GM23338 (cell line): ENCODE measurements at places on chromosomes 13 and 19. TPM values are rescaled to one million over a fixed set of nuclear protein-coding genes. Genes with fewer than 3 reads are reported as not detected.

DNA sequence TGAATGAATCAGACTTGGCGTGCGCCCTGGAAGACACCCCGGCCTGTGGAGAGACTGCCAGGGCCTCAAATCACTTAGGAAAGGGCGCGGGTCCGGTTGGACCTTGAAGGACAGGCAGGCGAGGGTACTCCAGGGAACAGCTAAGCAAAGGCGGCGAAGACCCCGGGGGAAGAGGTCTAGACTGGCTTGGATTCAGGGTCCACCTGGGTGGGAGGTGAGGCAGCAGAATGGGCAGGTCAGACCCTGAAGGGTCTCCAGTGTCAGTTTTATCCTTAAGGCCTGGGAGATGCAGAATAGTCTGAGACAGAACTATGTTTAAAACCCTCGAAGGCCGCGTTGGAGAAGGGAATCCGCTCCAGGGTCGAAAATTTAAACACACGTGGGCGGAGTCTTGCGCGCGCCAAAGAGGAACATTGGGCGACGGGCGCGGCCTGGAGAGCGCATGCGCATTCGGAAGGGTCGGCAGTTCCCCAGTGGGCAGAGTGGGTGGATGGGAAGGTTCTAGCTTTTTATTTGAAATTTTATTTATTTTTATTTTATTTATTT is 567 bp upstream of the SMG9 start:
- peak; percentile 61 for DNase-seq

GRCh38 chr13:36158611-36159010 is 27.4 kb upstream of the DCLK1 start:
- DNase-seq, result no peak

DNA sequence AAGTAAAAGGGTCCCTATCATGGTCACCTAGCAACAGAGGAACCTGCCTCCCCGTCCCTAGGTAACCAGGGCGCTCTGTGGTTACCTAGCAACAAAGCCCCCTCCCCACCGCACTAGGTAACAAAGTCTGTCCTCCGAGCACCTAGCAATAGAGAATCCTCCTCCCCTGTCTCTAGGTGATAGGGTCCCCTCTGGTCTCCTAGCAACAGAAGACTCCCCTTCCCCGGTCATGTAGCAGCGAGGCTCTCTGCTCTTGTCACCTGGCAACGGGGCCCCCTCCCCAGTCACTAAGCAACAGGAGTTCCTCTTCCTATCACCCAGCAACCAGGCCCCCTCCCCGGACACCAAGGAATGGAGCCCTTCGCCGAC is 307 bp downstream of the JOSD2 start:
- DNase-seq, result peak; percentile 93

DNA sequence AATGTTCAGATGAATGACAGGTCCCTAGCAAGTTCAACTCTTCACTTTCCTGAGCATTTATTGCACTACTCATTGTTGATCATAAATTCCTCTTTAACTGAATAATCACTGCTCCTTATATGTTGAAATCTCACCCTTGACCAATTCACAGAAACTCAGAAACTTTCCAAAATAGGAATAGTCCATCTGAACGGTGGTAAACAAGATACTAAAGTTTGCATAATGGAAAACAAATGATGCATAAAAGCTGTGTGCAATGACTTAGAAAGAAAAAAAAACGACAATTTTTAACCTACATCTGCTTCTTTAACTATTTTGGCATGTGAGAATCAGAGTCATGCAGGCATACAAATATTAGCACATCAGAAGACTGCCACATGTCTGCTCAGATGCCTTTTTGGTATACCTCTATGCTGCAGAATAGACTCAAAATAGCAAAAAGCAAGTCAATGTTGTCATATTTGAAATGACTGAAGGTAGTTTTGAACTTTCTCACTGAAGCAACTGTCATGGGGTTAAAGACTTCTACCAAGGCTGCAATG is 34.8 kb downstream of the SLC10A2 start:
- DNase-seq, result no peak

GRCh38 chr13:55999709-56000108 is 1141.0 kb upstream of the PRR20A start:
- DNase-seq, result peak; percentile 69

DNA sequence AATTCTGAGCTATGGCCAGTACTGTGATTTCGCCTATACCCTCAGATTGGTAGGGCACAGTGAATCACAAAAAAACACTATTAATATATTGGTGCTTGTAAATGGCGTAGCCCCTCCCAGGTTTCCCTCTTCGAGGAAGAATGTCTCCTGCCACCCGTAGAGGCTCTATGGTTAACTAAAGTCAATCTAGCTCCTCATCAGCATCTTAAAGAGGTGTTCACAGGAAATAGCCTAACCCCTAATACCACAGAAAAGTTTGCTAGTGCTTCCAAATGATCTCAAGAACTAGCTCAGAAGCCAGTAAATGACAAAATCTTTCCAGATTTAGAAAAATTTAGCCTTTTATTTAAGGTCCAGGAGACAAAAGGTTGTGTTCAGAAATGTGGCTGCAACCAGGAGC is 56.3 kb upstream of the DCT start:
- DNase-seq, result no peak

DNA sequence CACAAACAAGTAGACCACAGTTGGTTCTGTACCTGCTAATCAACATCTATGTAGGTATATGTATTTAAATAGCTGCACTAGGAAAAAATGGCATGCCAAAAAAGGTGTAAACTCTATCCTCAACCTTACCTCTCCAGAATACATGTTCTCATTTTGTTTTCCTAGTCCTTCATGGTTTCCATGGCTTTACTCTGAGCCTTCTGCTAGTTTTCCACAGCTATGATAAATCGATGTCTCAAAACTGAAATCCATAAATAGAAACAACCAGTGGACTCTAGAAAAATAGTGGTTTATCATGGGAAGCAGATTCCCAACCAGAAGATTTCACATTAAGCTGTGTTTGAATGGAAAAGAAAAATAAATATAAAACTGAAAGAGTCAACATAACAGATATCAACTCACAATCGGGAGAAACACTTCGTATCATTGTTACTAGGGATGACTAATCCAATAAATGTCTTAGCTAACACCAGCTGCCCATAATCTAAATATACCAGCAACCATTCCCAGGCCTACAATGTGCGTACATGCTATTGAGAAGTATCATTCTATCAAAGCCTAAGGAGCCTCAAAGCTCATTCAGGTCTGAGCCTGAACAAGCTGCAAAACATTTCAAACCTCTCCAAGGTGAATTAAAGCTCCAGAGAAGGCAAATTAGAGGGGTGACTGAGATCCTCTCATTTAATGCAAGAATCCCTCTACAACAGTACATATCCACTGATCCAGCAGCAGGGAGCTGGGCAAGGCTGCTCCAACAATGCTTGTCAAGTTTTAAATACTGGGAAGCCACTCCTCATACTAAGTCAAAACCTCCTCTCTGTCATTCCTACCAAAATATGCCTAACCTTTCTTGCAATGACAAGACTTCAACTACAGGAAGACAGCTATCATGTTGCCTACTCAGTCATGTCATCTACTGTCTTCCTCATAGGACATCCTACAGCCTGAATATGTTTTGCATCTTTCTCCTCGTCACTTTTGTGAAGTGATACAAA is 90.2 kb downstream of the KCTD12 start:
- no peak for DNase-seq

GRCh38 chr19:6218491-6219146 is 61.2 kb downstream of the MLLT1 start:
- peak; percentile 95 for DNase-seq

DNA sequence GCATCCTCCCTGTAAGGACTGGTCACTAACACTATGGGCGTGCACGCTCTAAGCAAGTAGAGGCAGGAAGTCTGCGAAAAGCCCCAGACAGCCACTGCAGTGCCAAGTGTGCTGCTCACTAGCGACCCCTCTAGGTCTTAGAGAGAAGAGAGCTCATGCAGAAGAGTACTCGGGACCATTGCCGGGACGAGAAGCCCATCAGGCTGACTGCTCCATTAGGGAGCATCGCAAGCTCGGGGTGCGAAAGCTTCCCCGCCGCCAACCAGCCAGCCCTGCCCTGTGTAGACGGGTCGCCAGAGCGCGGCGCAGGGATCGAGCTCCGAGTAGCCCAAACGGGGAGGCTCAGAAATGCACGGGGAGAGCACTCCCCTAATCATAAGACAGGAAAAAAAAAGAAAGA is 16.6 kb downstream of the POU4F1 start:
- DNase-seq, result peak; percentile 96

- DNase-seq, result peak; percentile 30
Measured at GRCh38 chr13:73754241-73754640, 380.0 kb downstream of the KLF12 start.

- DNase-seq, result no peak
Measured at GRCh38 chr19:11106477-11106876, 17.2 kb downstream of the LDLR start.

DNA sequence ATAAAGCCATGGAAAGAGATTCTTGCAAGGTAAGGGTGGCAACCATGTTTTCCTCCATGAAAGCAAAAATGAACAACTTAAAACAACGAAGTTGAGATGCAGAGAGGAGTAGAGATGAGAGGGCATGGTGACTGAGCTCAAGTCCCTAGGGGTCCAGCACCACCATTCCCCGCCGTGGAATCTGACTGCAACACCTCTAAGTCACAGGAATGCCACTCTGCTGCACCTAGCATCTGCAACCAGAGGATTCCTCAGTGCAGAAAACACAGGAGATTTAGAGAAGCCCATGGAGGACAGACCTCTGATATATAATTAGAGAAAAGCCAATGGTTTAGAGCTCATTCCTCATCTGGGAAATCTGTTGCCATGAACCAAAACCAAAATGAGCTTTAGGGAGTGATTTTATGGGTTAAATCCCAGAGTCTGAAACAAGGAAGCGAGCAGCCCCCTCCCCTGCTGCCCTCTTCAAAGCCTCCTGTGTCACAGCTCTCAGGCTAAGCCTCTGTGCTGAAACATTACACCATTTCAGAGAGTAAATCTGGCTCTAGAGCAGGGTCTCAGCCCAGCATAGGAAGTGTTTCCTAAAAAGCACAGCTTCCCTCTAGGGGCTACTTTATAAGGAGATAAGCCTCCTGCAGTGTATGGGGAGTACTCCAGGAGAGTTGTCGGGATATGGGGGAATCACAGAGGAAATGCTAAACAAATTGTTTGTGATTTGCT is 1043.6 kb downstream of the UQCRFS1 start:
- DNase-seq, result peak; percentile 71

DNA sequence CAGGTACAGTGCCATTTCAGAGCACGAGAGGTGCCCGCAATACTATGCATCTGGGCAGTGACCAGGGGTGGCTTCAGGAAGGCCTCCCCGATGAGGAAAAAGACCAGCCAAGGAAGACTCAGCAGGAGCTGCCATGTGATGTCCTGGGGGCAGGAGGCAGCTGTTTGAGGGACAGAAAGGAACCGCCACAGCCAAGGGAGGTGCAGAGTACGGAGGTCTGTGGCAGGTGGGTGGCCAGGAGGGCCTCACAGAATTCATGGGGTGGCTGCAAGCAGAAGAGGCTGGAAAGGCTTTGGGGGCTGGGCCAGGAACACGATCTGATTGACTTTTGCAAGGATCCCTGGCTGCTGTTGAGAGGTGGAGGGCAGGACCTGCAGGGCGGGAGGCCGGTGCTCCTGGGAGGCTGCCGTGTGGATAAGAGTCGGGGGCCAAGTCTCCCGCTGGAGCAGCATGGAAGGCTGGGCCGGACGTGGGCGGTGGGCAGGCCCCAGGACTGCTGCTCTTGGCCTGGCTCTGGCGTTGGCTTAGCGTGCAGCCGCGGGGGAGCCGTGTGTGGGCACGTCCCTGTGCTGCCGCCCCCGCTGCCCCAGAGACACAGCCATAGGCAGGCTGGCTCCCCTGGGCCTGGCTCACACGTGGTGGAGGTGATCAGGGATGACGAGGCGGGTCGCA is 29.1 kb downstream of the CEBPA start:
- DNase-seq, result no peak

DNA sequence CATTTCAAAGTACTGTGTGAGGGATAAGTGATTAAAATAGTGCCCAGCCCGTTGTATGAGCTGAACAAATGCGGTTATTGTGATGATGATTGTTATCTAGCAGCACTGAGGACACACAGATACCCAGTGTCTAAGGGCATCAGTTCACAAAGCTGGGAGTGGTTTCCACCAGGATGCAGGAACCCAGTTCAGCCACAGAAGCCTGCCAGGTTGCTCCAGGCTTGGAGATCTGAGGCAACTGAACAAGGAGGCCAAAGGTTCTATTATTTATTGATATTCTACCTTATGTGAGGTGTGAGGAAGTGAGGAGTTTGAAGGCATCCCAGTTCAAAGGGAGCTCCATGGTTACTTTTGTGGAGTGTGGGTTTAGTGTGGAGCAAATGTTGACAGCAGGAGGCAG is 13.2 kb downstream of the DIAPH3 start:
- DNase-seq, result no peak

DNA sequence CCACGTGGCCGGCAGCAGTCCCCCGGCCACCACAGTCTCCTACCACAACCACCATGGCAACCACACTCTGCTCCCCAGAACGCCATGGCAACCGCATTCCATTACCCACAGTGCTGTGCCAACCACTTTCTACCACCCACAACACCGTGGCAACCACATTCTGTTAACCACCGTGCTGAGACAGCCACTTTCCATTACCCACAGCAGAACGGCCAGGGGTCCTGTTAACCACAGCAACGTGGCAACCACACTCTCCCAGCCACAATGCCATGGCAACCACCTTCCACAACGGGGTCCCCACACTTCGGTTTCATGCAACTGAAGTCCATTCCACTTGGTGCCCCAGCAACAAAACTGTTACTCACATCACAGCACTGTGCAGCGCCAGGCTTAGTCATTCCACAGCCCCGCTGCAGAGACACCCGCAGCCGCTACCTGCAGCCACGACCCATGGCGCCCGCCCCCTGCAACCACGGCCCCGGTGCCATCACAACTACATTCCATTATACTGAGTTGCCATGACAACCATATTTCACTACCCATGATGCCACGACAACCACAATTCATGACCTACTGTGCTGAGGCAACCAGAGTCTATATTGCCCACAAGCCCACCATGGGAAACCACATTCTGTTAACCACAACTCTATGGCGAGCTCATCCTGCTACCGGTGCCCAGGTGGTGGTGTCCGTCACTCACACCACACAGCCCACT is 10.0 kb downstream of the DPF1 start:
- DNase-seq, result peak; percentile 70

The PSG3 gene
- polyA plus RNA-seq, result not detected in 2 replicates

The NACC1 gene
- 12.4 and 16.1 TPM in 2 replicates for polyA plus RNA-seq

The ZNF66 gene
- polyA plus RNA-seq, result 13.3 and 18.5 TPM in 2 replicates

The TMEM221 gene
- 0.40 and 1.8 TPM in 2 replicates for polyA plus RNA-seq

The TNFAIP8L1 gene
- polyA plus RNA-seq, result 2.7 and 3.2 TPM in 2 replicates

The ZNF524 gene
- polyA plus RNA-seq, result 5.7 and 6.0 TPM in 2 replicates

The METTL21C gene
- not detected in 2 replicates for polyA plus RNA-seq

The KLK7 gene
- polyA plus RNA-seq, result 1.1 and 1.5 TPM in 2 replicates

The LENG9 gene
- 0.26 and 0.52 TPM in 2 replicates for polyA plus RNA-seq

The ZNF723 gene
- polyA plus RNA-seq, result 0.29 TPM in 1 of 2 replicates, not detected in the other

The GJB6 gene
- polyA plus RNA-seq, result not detected in 2 replicates
